ENCODE measurements at places on chromosomes 2 and 18.

DNA sequence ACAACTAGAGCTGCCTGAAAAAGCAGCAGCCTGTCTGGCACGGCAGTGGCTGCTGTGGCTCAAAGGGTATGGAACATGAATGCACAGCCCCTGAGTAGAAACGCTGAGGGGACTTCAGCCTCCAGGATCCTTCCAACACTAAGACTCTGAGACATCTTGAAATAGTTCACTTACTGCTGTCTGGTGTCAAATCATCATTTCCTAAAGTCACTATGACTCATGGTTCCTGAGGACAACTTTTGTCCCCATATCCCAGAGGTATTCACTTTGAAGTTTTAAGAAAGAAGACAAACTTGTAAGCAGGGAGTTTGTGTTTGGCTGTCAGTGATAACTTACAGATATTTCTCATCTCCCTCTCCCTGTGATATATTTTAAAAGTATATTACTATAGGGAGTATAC is 33.3 kb upstream of the NEB start:
- no peak for DNase-seq

GRCh38 chr2:6845903-6846302 is 19.8 kb downstream of the CMPK2 start:
- peak; percentile 17 for DNase-seq

GRCh38 chr2:159442159-159442852 is 155.8 kb upstream of the WDSUB1 start:
- no peak for DNase-seq

DNA sequence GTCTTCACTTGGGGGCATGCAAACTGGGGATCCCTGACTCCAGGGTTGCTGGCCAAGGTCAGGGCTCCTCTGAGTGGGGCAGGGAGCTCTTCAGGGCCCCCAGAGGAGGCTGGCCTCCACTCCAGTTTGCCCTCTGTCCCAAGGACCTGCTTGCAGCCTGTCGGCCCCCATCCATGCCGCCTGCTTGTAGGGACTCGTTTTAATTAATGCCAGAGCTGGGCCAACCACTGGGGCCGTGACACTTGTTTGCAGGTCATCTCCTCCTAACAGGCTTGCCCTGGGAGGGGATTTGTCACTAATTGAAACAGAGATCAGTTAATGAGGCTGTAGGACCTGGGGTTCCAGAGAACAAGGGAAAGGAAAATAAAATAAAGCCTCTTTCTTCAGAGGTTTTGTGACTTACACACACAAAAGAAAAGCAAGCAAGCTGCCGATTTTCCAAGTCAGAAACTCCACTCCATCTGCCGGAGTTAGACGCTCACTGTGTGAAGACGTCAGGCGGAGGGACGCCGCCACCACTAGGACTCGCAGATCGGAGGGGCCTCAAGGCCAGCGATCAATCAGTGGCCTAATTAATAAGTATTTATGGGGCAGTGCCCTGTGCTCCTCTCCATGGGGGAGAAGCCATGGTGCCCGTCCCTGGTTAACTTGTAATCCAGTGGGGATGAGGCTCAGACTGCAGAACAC is 75.9 kb downstream of the SFXN5 start:
- DNase-seq = no peak

GRCh38 chr2:119206201-119206600 is 17.4 kb upstream of the STEAP3 start:
- DNase-seq = no peak

All from ACHN (cell line).